ENCODE measurements at places on chromosomes 1 and 21.

GRCh38 chr1:213523781-213524398 is 463.9 kb upstream of the PROX1 start:
- DNase-seq = no peak

GRCh38 chr1:224430511-224431113 is 4.0 kb downstream of the WDR26 start:
- peak; percentile 74 for DNase-seq

DNA sequence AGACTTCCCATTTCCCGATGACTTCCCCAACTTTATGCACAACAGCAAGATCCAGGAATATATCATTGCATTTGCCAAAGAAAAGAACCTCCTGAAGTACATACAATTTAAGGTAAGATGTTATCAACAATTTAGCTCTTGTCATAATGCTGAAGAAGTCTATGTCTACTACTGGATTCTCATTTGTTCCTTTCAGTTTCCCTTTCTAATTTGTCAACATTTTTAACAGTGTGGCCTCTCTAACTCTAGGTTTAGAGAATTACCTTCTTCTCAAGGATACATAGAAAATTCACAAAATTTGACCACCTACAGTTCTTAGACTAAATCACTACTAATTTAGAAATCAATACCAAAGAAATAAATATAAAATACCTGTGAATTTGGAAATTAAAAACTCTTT is 13.2 kb downstream of the FMO3 start:
- DNase-seq = no peak

GRCh38 chr1:18200136-18200717 is 92.6 kb downstream of the IGSF21 start:
- no peak for DNase-seq

DNA sequence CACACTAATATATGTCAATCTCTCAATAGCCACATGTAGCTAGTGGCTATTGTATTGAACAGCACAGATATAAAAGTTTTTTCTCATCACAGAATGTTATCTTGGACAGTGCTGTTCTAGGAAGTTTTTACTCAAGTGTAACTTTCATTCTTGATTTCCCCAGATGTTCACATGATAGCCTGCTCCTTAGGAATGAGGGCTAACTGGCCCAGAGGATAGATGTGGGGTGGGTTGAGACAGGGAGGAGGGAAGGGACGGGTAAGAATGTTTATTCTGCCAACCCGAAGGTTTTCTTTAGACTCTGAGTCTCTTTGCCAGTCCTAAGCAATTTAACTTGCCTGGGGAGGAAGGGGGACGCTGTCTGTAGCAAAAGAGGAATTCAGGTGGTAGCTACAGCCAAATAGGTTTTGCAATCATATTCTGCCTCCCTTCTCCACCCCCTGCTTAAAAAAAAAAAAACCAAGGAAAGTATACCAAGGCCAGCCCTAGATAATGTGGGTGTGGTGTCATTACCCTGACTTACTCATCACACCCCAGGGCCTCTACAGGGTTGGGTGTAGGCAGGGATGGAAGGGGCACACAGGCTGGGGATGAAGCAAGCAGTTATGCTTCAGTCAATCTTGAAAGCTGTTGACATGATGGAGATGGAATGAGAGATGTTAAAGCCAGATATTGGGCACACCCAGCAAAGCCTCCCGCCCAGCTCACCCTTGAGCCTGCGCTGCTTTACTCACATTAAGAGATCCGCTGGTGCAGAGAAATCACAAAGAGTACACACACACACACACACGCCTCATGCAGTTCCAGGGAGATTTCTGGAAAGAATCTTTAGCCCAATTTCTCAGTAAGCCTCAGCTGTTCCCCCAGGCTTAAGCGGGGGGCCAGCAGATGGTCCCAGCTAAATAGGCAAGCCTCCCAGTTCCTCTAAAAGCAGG is 59.9 kb downstream of the PLXNA2 start:
- DNase-seq = peak; percentile 94

Measured in hematopoietic multipotent progenitor cell treated with erythropoietin and hydrocortisone succinate and interleukin-3 and kit ligand, for 15 days (in vitro differentiated cells).